CD4-positive, alpha-beta T cell treated with Interleukin-15 for 4 hours (primary cell): ENCODE measurements at places on chromosomes 3 and 15.
A peak's percentile ranks its signal among the peaks of the same experiment; 100 is the strongest.

DNA sequence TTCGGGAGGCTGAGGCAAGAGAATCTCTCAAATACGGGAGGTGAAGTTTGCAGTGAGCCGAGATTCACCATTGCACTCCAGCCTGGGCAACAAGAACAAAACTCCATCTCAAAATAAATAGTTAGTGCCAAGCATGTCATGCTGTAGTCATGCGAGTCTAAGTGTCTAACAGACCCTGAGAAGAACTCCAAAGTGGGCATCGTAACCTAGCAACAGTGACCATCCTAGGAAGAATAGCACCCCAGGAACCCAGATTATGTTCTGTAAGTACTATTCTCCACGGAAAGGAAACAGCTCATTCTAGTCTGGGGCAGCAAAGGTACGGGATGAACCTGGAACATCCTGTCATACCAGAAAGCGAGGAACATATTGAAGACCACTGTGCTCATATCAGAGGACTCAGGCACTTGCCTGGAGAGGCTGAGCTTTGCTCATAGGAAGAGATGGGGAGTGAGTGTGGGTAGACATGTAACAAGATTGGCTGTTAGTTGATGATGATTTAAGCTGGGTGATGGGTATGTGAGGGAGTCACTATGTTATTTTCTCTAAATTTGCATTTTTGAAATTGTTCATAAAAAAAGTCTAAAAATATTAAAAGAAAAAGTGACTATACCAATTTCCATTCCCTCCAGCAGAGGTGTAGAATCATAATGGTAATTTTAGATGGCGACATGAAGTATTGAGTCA lies 31.7 kb downstream of the BCL2L10 start:
- DNase-seq: no peak

DNA sequence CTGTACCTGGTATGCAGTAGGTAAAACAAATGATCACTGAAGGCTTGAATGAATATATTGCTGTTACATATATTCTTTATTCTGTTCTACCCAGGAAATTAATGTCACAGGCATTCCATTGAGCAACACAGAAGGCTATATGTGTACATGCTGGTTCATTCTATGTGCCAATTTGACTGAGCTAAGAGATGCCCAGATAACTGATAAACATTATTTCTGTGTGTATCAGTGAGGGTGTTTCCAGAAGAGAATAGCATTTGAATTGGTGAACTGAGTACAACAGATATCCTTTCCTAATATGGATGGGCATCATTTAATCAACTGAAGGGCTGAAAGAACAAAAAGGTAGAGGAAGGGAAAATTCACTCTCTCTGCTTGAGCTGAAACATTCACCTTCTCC lies 886.8 kb downstream of the FHIT start:
- no peak for DNase-seq

- DNase-seq: no peak
Observed at GRCh38 chr15:73035221-73035620, 17.0 kb upstream of the NEO1 start.

DNA sequence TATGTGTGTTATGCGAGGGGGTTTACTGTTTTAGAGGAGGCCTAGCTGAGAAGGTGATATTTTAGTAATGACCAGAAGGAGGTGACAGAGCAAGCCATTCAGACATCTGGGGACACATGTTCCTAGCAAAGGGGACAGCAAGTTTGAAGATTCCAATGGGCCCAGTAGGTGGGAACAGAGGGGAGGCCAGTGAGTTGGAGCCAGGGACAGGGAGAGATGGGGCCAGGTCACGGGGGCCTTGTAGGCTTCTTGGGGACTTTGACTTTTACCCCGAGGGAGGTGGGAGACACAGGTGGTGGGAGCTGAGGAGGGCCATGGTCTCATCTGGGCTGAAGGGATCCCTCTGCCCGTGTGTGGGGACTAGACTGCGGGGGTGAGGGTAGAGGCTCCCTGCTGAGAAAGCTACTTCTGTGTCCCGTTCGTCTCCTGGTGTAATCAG lies 72.5 kb downstream of the MGLL start:
- no peak for DNase-seq

DNA sequence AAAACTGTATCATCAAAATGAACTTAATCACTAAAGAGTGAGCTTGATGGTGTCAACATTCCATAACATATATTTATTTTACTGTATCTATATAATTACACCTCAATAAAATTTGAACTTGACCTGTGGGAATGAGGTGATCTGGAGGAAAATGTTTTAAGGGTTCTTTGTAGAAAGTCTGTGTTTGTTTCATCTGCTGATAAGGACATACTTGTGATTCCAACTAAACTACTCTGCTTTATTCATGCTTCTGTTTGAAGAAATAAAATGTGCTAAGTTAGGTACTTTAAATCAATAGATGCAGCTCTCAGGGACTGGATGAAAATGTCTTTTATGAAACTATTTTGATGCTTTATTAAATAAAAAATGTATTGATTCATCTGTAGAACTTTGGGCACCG lies 11.6 kb upstream of the PLOD2 start:
- DNase-seq: no peak

- no peak for DNase-seq
Observed at GRCh38 chr3:14146381-14147065, 21.7 kb downstream of the TMEM43 start.

DNA sequence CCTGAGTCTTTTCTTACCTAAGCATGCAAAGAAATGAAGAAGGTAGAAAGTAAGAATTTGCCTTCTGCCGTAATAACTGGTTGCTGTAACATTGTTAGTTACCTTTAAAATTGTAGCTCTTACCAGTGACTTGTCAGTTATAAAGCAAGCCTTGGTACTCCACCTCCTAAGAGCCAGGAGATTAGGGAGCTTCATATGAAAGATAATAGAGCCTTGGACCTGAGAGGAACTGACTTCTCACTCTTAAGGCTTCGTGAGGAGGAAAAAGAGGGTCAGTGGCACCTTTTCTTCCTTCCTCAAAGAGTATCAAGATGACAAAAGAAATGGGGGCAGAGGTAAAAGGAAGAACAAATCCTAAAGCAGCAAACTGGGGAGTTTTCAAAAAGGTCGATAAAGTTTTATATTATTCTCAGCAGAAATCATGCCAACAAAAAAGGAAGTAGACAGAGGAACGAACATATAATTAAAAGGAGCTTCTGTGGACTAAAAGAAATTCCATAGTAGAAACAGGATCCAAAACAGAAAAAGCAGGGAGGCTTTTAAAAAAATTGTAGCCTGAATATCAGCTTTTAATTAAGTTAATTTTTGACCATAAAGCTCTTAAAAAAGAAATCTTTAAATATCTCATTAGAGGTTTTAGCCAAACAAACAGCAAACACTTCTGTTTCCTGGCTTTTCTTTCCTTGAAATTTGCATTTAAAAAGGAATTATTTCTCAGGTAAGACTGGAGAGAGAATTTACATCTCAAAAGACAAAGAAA lies 847.1 kb upstream of the ALCAM start:
- DNase-seq: no peak

DNA sequence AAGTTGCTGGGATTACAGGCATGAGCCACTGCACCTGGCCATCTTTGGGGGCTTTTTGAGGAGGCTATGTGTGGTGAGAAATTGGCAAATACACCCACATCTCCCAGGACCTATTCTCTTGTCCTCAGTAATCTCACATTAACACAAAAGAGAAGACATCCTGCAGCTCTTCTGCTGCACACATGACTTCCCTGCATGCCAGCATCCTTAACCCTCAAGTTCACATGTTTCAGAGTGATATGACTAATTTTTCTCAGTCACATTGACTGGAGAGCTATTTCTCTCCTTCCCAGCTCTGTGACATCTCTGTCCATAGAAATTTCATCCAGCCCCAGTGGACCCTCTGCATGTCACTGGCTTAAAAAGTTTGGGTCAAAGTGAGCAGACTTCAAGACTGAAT lies 1.9 kb upstream of the SKIC8 start:
- no peak for DNase-seq

- DNase-seq: no peak
Observed at GRCh38 chr15:78149805-78150751, 916 bp downstream of the IDH3A start.

DNA sequence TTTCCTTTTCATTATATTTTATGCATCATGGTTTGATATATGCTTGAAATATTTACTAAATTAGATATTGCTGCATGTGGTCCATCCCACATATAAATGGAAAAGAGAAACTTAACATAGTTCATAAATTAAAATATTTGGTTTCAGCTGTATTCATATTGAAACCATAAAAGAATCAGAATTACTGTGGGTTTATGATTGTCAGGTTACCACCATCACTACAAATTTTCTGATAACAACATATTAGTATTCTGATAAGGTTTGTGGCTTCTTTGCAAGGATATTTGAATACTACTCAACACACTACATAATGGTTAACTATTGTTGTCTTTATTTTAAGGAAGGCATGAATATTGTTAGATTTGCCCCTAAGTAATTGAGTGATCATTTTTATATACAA lies 235.5 kb downstream of the UBE2E2 start:
- no peak for DNase-seq

DNA sequence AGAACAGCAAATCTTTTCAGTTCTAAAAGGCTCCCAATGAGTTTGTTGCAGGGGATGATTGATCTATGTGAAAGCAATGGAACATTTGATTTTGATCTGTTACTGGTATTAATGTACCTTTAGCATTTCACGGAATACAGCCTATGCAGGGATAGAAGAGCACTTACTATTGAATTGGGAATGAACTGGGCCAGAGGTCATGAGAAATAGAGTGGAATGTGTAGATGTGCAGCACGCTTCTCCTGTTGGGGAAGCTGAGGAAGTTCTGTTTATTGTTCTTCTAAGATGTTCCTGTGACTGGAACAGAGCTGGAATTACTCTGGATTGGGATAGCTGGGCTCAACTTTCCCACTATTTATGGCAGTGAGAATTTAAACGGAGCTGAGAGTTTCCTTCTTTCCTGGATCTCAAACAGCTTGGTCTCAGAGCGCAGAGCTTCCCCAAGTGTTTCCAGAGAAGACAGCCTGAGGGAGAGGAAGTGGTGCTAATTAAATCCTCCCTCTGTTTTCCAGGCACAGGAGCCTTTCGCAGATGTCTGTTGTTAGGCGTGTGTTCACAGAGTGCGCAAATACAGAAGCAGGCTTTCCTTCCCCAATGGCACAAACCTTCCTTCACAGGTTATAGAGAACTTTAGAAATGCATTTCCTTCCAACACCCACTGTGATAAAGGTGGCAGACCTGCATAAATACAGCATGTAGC lies 32.5 kb downstream of the TPRG1 start:
- no peak for DNase-seq

GRCh38 chr3:102223132-102223531 lies 211.7 kb upstream of the ZPLD1 start:
- DNase-seq: peak; percentile 22

DNA sequence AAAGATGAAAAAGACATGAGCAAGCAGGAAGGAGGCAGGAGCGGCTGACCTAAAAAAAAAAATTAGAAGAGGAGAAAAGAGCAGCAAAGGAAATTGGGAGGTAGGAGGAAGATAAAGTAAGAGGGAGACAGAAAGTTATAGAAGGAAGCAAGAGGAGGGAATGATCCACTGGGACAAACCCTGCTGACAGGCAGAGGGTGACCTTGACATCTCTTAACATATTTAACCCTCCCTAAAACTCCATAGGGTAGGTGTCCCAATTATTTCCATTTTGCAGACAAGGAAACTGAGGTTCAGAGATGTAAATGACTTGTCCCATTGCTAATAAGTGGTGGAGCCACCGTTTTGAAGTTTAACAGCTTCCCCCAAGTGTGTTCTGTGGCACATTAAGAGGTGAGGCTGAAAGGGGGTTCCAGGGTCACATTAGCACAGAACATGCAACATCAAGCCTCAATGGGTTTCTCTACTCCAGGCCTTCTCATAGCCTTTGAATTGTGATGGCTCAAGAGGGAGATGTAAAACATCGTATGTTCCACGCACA lies 37.4 kb upstream of the PRICKLE2 start:
- no peak for DNase-seq

- DNase-seq: no peak
Observed at GRCh38 chr3:89570465-89570864, 463.0 kb downstream of the EPHA3 start.

DNA sequence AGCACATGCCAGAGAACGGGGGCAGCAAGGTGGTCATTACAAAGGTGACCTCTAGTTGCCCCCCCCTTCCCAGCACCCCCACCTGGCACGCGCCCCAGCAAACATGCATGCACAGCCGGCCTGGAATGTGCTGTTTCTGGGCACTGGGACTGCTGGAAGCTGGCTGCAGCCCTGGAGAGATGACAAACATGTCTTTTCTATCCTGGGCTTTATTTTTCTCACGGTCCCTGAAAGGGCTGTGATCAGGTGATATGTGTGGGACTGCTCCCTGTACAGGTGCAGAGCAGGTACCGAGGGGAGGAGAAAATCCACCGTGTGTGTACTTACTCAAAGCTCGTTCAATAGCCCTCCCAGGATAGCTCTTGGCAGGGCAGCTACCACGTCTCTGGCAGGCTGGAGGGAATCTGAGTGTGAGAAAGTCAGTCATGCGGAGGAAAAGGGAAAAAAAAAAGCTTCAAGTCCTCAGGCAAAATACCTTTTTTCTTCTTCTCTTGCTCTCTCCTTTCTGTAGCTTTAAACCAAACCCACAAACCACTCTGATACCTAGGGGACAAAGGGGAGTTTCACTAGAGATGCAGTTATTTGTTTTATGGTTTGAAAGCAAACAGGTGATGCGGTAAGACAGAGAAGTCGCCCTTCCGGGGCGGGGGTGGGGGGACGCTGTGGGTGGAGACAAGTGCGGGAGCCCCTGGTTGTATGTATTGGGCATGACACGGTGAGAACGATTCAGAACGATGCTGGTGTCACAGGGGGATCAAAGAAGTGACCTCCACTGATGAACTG lies 5.0 kb upstream of the HES1 start:
- no peak for DNase-seq

- no peak for DNase-seq
Observed at GRCh38 chr15:69941706-69942495, 155.8 kb downstream of the TLE3 start.

- DNase-seq: no peak
Observed at GRCh38 chr3:157683668-157684067, 180.5 kb upstream of the VEPH1 start.

- DNase-seq: peak; percentile 13
Observed at GRCh38 chr3:33144433-33144832, 30.6 kb downstream of the CRTAP start.

- no peak for DNase-seq
Observed at GRCh38 chr15:43529141-43529540, 11.7 kb downstream of the MAP1A start.

GRCh38 chr3:111676211-111677006 lies 81.3 kb upstream of the ZBED2 start:
- peak; percentile 36 for DNase-seq

- DNase-seq: no peak
Observed at GRCh38 chr15:74405823-74406222, 27.9 kb downstream of the SEMA7A start.
